Cardiac fibroblast (primary cell): ENCODE measurements at places on chromosomes 1 and 21.

DNA sequence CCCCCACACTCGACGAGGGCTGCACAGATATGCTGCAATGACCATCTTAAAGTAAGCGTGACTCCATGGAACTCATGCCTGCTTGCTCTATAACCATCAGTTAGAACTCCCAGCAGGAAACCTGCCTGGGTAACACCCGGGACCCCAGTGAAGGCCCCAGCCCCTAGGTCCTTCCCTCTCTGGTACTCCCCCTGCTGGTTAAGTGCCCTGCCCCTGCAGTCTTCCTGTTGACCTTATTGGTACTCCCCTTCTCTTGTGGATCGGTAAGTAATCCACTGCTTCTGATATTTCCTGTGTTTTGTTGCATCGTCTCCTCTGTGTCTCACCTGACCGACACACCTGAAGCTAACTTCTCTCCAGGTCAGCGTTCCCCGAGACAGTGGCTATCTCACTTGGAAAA is 104.8 kb upstream of the COG2 start:
- DNase-seq = no peak

GRCh38 chr1:40592107-40592803 is 60.8 kb downstream of the ZNF684 start:
- DNase-seq = peak; percentile 37

GRCh38 chr1:9239622-9240401 is 5.2 kb downstream of the H6PD start:
- peak; percentile 90 for DNase-seq

DNA sequence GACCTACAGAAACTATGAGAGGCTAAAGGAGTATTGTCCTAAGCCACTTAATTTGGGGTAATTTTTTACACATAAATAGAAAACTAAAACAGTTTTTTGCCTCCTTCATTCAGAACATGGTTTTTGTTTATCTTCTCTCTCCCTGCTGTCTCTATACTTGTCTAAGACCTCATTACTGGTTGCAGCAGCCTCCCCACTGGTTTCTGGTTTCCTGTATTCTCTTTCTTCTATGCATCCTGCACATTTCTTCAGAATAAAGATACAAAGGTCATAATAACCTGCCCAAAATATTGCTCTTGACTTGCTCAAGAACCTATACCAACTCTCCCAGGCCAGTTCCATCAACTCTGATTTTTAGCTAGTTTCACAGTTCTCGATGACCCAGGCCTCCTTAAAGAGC is 19.8 kb upstream of the BOLA1 start:
- DNase-seq = no peak

- DNase-seq = no peak
Observed at GRCh38 chr21:42637267-42638041, 16.0 kb upstream of the PDE9A start.

- DNase-seq = no peak
Observed at GRCh38 chr1:36597514-36597913, 114.8 kb upstream of the CSF3R start.

DNA sequence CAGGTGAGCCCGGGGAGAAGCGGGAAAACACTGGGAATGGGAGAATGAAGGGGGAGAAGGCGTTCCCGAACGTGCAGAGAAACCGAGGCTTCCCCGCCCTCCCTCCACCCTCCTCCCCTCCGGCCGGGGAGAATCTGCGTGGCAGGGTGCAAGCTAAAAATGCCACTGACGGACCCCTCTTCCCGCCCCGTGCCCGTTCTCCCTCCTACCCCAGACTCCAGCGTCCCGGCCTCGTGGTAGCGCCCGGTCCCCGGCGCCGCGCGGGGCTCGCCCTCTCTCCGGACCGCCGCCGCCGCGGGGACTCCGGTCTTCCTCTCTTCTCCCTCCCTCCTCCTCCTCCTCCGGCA is 81.6 kb upstream of the AK4 start:
- peak; percentile 21 for DNase-seq

DNA sequence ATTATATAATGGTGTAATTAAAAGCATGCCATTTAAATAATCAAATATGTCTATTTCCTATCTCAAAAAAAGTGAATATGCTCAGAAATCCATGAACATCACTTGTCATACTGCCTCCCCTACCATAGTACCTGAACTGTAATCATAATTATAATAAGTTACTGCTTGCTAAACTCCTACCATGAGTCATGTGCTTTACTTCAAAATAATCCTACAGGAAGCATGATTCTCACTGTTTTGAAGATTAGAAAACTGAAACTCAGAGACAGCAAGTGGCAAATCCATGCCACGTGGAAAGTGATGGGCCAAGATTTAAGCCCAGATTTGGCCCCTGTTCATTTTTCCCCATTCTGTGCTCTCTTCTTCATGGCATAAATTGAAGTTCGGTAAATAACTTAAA is 5.2 kb downstream of the LRRC7 start:
- DNase-seq = no peak

DNA sequence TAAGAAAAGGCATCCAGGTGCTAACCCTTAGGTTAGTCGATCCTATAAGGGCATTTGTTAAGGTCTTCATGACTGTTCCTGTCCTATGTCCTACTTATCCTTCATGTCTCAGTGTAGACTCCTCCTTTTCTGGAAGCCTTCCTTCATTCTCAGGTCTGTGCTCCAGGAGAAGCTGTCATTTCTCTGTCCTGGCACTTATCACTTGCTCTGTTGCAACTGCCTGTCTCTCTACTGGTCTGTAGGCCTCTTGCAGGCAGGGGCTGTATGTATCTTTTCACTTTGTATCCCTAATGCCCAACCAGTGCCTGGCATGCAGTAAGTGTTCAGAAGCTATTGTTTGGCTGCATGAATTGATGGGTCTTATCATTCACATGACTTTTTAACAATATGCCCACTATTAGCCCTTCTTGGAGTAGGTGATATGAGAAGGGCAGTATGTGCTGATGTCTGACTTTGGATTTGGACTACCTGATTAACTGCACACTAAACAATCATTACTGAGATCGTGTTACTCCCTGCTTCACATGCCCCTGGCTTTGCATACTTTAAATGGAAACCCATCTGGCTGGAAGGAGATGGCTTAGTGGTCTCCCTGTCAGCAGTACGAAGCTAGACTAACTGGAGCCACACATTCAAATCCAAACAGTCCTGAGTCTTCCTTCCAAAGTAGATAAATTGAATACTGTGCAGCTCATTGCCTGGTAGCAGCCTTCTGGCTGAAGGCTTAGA is 88.8 kb downstream of the RGL1 start:
- DNase-seq = no peak

DNA sequence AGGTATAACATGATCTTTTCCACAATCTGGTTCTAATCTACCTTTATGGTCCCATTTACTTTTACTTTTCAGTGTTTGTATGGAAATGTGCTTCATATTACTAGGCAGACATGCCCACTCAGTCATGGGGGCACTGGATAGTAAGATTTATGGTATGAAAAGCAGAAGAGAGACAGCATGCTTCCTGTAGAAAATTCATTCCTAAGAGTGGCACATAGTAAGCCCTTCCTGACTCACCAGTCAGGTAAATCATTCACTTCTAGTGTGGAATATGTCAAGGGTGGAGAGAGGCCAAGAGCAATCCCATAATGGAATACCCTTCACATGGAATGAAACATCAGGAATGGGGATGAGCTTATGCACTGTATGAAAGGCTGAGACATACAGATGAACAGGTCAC is 49.5 kb upstream of the BCL10 start:
- no peak for DNase-seq

DNA sequence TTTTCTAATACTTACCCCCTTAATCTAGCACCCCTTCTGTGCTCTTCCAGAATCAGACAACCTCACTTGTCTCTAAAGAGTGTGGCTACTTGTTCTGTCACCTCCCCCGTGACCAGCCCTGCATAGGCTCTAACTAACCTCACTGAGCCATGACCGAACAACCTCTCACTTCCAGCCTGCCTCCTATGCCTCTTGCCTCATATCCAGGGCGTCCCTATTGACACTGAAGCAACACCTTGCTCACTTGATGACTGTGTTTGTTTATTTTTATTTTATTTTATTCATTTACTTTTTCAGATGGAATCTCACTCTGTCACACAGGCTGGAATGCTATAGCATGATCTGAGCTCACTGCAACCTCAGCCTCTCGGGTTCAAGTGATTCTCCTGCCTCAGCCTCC is 235.1 kb upstream of the B3GALT2 start:
- DNase-seq = no peak

- no peak for DNase-seq
Observed at GRCh38 chr21:41483415-41483814, 24.5 kb downstream of the TMPRSS2 start.

GRCh38 chr1:25145775-25146393 is 86.4 kb downstream of the SYF2 start:
- no peak for DNase-seq

- no peak for DNase-seq
Observed at GRCh38 chr1:157245823-157246222, 107.6 kb upstream of the ETV3 start.

DNA sequence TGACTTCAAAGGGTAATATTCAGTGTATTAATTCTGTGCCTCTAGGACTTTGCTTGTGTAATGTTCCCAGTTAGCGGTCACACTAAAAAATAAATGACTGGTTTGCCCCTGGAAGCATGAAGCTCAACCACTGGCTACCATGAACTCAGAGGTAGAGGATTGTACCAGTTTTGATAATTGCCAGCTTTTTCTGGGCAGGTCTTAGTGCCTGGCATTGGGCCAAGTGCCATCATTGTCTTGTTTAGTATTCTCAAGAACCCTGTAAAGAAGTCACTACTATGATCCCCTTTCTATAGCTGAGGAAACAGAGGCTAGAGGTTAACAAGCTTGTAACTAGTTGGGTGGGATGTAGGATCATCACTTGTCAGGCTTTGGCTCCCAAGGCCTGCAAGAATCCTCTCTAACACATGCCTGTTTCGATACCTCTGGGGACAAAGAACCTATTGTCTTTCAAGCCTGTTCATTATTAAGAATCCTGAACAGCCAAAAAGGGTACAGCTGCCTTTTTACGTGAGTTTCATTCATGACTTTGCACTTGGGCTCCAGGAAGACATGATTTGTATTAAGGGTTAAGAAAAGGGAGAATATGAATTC is 121.9 kb upstream of the JUN start:
- DNase-seq = no peak

DNA sequence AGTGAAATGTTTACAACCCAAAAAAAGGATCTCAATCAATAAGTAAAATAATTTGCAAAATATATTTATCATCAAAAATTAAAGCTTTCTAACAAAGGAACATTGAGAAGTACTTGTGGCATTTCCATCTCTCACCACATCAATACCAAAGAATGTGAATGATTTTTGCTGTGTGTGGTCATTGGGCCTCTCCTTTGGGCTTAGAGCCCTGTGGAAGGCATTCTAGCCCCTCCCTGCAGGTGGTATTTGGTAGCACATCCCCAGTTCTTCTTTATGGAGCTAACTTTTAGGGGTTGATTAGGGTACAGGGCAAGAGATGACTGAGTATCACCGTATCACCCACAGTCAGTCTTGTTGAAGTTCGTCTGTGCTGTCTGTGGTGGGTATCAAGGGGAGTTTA is 294.1 kb upstream of the SGIP1 start:
- DNase-seq = peak; percentile 23

DNA sequence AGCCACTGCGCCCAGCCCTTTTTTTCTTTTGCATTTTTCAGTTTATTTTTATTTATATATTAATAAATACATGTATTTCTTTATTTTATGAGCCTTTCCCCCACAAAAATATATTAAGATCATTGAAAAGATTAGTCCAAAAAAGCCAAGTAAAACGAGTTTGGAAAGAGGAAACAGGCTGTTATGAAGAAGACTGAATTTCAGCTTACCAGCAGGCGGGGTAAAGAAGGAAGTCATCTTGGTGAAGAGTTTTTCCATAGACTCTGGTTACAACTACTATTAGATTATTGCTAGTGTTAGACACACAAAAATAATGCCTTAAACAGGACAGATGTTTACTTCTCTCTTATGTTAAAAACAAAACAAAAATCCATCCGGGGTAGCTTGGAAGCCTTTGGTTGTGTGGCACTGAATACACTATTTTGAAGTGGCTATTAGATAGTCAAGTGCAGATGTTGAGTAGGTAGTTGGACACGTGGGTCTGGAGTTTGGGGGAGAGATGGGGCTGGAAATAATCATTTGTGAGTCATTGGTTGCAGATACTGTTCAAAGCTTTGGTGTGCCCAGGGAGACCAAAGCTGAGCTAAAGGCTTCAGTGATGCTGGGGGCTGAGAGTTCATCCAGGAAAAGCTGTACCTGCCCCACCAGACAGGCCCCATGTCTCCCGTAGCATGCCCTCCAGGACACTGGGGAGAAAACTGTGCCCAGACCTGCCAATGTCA is 8.7 kb upstream of the LRRC71 start:
- no peak for DNase-seq

DNA sequence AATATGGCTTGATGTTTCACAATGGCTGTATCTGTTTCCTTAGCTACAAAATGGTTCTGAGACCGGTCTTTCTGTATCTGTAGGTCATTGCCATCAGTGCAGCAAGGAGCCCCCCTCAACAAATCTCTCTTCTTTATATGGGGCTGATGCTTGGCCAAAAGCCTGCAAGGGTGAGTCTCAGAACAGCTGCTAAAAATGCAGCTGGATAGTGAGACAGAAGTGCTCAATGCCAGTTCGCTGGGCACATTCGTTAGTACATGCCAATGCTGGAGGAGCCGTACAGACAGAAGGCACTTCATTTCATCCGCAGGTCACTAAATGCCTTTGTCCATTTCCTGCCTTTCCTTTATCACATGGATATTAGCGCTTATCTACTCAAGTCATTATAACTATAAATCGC is 67.3 kb downstream of the RUNX1 start:
- DNase-seq = no peak

DNA sequence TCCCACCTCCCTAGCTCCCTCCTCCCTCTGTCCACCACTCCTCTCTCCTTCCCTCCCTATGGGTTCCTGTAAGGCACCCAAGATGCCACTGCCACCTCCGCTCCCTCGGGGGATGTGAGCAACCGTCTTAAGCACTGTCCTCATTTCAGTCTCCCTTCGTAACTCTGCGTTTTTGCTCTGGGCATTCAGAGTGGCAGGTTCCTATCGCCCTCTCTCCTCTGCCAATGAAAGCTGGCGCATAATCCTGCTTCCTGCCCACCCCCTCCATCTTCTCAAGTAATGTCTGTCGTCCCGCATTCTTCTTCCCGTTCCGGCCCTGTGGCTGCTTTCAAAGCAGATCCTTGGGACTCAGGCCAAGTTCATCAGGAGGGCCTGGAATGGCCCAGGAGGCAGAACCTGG is 253.9 kb upstream of the TMEM51 start:
- DNase-seq = no peak

DNA sequence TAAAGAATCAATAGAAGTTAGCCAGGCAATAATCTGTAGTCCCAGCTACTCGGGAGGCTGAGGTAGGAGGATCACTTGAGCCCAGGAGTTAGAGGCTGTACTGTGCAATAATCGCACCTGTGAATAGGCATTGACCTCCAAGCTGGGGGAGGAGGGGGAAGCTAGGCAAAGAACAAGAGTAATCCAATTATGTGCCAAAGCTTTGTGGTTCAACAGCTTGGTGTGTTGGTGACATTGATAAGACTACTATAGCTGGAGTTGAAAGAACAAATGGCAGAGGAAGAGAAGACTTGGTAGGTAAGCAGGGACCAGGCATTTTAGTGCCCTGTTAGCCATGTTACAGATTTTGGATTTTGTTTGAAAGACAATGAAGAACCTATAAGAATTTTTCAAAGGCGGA is 2.1 kb upstream of the TMCO2 start:
- no peak for DNase-seq
